Lower lobe of right lung (tissue), 2 donors: ENCODE measurements at places on chromosomes 2 and 18.

DNA sequence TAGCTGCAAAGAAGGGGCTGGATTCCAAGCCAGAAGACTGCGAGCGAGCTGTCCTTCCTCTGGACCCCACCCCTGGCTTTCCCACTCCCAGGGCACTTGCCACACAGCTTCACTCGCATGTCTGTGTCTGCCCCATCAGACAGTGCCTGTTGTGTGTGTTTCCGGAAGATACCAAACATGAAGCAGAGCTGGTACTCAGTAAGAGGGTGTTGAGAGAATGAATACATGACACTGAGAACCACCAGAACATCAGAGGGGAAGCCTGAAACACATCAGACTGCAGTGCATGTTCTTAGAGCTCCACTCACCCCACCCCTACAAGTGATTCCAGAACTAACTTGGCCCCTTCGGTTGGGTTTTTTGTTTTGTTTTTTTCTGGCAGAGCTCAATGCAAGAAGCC is 181.5 kb downstream of the TTC32 start:
- DNase-seq, result no peak

DNA sequence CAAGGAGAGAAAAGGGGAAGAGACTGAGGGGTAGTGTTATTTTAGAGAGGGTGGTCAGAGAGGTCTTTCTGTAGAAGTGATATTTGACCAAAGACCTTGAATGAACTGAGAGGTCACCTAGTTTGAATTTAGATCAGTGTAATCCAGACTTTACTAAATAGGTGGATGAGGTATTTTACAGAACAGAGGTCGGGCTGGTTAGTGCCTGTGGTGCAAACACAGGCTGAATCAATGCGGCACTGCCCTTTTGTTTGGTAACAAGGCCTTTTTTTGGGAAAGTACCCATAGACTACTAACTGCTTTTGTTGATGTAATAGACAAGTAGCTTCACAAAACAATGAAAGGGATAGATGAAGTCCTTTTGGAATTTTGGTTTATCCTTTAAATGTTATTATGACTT is 15.9 kb downstream of the RAPGEF4 start:
- no peak for DNase-seq

DNA sequence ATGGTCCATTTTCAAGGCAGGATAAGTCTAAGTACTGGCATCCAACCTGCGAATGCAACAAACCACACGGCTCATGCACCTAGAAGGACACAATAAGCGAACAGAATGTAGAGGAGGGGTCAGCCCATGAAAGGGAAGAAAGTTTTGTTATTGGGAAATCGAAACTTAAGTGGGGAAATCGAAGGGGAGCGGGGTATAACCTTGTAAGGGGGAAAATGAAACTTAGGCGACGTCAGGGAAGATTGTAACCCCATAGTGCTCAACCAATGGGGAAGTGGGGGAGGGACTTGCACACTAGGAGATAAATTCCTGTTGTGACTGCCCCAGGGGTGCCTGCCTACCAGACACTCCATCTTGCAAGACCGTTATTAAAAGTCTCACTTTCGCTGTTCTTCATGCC is 15.6 kb upstream of the OTOF start:
- no peak for DNase-seq

GRCh38 chr2:109563288-109563687 is 50.5 kb downstream of the SEPTIN10 start:
- DNase-seq, result no peak
